Brain microvascular endothelial cell (primary cell): ENCODE measurements at places on chromosomes 5 and 9.

DNA sequence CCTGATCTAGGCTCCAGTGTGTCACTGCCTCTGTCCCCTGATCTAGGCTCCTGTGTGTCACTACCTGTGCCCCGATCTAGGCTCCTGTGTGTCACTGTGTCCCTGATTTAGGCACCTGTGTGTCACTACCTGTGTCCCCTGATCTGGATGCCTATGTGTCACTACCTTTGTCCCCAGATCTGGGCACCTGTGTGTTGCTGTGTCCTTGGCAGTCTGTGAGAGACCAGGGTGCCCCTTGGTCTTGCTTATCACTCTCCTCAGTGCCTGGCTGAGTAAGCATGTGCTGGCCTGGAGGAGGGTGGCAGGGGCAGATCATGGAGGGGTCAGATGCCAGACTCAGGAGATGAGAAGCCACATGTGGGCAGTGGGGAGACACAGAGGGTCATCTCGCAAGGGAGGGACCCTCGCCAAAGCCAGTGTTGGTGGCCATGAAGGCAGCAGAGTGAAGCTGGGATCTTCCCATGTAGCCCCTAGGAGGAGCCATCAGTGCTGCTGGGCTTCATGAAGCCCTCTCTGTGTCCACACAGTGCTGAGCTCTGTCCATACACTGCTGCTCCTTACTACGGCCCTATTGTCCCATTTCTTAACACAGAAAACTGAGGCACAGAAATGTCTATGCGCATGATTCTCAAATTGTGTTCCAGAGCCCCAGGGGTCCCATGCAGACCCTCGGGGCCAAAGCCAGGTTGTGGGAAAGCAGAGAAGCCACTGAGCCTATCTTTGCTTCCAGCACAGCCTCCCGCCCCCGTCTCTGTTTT, 15.5 kb downstream of the OLFML2A start:
- DNase-seq, result no peak

DNA sequence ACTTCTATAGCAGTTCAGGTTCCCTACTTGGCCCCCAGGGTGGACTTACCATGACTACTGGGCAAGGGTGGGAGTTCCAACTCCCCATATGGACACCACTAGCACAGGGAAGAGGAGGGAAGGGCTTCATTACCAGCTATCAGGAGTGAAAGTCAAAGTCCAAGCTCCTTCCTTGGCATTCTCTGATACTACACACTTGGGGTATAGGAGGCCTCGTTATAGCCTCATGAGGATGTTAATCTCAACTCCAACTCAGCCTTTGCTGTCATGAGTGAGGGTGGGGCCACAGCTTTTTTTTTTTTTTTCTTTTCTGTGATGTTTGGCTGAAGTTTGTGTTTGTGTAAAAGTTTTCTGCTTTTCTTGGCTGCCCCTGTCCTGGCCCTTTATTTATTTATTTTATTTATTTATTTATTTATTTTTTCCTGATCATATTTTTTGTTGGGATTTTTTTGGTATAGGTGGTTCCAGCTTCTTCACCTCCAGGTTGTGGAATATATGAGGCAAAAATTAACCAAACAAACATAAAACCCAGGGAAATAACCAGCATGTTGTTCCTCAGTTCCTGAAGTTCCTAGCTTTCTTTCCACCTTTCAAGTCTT, 8.7 kb downstream of the GARIN3 start:
- no peak for DNase-seq

GRCh38 chr5:133311176-133311575, 259.4 kb downstream of the HSPA4 start:
- no peak for DNase-seq

GRCh38 chr5:115641948-115642347, 16.1 kb upstream of the TMED7 start:
- peak; percentile 29 for DNase-seq

GRCh38 chr5:173801006-173801405, 87.1 kb upstream of the CPEB4 start:
- no peak for DNase-seq

DNA sequence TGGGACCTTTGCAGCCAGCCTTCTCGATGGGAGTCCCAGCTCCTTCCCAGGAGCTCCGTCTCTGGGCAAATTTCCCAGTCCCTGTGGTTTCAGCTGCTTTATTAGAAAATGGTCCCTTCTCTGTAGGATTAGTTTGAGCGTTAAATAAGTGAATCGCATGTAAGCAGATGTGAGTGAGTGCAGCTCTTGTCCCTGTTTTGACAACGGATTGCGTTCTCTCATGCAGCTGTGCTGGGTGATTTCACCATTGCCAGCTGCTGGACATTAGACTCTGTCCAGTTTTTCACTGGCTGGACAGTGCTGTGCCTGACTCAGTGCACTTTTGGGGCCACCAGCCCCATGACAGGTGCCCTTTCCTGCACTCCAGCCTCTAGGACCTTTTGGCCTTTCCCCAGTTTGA, 11.6 kb upstream of the CEL start:
- DNase-seq, result peak; percentile 14

DNA sequence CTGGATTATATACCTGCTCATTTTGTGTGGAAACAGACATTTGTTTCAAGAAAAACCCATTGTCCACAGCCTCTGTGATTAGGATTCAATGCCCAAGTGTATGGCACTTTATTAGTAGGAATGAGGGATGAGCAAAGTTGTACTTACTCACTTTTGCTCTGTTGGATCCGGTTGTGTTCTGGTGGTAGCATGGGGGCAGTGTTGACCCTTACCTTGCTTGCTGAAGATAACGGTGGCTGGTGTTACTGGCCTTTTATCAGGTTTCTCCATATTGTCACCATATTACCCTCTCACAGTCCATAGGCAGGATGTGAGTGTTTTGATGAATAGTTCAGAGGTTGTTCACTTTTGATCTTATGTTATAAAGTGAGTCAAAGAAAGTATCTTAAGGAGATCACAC, 42.7 kb upstream of the NUDT12 start:
- DNase-seq, result no peak

DNA sequence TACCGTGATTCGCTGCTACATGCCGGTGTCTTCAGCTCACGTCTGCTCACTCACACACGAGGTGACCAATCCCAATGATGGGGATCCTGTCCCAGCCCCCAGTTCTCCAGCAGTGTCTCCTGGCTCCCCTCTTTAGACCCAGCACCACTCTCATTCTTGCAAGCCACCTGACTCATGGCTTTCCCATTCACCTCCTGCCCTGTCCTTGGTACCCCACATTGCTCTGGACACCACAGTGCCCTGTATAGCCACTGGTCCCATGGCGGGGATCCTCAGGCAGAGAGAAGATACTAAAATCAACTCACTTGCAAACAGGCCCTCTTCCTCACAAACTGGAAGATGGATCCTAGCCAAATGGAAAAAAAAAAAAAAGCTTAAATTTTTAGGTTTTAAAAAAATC, 81.0 kb downstream of the SLIT3 start:
- no peak for DNase-seq

DNA sequence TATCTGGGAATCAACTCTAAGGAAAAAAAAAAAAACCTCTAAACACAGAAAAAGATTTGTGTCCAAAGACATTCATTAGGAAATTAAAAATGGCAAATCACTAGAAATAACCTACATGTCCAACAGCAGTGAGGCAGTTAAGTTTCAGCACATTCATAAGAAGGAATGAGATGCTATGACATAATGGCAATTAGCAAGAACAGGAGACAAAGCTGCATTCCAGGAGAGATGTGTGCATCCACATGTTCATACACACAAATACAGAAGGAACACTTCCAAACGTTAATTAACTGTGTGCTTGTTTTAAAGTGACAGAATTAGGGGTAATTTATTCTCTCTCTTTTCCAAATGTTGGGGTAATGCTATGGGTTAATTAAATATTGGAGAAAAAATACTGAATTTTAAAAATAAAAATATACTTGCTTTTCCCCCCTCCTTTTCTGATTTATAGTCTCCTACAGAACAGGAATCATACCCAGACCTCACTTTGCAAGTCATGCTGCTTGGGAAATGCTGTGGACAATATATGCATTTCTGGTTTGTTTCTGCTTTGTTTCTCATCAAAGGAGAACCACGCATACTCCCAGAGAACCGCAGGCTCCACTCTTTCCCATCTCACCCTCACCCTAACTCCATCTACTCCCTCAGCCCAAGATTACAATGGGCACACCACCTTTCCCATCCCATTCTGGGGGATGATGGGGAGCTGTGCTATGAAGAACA, 114.1 kb downstream of the CDK5RAP2 start:
- DNase-seq, result no peak
